Daoy (cell line): ENCODE measurements at places on chromosomes 3 and 15. TPM values are rescaled to one million over a fixed set of nuclear protein-coding genes. Genes with fewer than 3 reads are reported as not detected.
A peak's percentile ranks its signal among the peaks of the same experiment; 100 is the strongest.

GRCh38 chr3:52237657-52238172 lies 1.2 kb downstream of the TWF2 start:
- peak; percentile 90 for DNase-seq

DNA sequence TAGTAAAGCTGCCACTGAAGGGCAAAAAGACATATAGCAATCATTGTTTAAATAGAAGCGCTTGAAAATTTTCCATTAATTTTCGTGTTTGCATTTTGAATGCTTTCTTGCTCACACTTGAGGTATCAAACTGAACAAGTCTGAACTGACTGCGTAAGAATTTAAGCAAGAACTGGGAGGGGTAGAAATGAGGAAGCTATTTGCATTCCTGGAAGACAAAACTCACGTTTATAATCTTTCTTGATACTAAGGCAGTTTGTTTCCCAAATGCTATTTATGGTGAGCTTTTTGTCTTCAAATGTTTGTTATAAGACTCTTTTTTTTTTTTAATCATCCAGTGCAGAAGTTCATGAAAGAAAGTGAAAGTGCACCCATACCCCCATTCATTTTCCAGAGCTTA lies 499.8 kb upstream of the TPRG1 start:
- DNase-seq: no peak

DNA sequence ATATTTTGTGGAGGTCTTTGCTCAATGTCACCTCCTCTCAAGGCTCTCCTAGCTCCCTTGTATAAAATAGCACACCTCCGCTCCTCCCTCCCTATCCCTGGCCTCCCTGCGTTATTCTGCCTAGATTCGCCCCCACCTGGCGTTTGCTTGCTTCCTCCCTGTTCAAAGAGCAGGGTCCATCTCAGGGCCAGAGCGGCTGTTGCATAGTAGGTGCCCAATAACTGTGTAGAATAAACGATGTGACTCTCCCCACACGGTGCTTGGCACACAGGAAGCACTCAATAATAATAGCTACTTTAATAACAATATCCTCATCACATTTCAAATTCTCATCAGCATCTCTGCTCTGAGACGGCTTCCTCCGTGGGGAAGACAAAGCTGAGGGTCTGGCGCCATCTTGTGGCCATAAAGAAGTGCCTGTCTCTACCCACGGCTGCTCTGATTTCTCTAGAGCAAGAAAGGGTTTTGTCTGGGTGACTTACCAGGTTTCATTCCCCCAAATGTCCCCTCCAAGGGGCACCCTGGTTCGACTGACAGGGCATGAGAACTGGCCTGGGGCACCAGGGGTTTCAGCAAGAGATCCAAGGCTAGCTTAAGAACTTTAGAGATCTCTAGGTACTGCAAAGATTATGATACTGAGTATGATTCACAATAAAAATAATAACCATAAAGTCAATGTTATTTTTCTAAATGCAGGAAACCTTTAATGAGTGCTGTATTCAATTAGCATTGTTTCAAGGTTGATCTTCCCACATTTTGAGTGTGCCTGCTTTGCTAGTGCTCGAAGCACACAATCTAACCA lies 16.1 kb downstream of the CD276 start:
- DNase-seq: peak; percentile 81

DNA sequence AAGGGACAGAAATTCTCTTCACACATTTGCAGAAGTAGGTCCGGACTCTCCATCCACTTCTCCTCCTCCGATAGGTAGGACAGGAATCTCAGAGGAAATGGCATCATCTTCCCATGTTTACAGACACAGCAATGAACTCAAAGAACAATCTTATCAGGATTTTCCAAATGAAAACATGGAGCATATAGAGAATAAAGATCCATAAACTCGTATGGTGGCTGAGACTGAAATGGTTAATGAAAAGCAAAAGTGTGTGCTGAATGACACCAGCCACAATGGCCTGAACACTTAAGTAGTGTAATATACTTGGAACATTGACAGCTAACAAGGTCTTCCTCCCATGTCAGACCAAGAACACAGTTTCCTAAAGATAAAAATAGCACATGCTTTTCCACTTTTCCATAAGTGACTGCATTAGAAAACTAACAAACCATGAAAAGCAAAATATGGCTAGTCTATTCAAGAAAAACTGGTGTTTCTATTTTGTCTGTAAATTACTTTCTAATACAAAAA lies 5.8 kb downstream of the CCRL2 start:
- DNase-seq: no peak

DNA sequence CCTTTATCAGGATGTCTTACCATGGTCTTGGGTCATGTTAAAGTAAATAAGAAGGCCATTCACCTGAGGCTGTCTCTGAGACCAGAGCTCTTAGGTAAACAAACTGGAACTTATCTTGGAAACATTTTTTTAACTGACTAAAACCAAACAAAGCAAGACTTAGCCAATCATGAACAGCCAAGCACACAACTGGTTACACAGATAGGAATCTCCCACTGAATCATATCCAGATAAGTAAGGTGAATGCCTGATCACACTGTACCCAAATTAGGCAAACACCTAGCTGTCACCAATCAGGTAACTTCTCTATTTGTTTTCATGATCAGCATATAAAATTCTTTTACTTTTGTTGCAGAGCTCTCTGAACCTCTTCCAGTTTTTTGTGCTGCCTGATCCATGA lies 205.4 kb downstream of the CNTN3 start:
- DNase-seq: no peak

LYZL4 gene
- 0.23 TPM in 1 of 2 replicates, not detected in the other for total RNA-seq

APPL1 gene
- total RNA-seq: 23.3 and 30.7 TPM in 2 replicates
